HT-29 (cell line): ENCODE measurements at places on chromosomes 13 and 19.

GRCh38 chr19:10417541-10418234 lies 2.6 kb upstream of the PDE4A start:
- no peak for DNase-seq

DNA sequence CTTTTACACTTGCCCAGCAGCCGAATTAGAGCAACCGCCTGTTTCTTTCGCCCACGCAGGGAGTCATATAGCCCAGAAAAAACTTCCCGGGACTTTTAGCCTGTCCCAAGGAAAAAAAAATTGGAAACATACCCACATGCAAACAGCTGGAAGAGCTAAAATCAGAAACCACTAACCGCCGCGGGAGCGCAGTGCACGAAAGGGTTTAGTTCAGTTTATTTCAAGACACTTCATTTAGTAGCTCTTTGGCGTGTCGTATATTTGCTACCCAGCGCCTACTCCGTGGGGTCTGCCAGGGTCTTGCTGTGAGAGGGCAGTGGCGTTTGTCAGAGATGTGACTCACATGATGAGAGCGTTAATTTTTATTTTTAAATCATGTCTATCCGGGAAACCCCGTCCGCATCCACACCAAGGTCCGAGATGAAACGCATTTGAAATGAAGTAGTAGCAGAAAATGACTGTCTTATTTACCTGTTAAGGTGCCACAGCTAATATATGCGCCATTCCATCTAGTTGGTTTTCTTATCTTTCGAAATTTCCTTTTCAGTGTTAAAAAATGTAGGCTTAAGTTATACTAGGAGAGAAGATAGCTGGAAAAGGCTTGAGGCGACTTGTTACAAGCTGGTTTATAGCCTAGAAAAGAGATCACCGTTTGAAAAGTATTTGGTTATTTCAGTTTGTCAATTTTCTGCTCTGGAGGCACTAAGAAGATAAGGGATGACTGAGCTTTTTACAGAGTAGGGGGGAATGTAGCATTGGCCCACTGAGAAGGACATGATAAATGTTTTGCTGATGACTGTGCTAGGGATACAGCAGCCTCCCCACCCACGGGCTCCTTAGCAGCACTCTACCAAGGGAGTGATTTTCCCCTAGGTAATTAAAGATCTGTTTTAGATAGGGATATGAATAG lies 1.7 kb downstream of the KLF5 start:
- peak; percentile 90 for DNase-seq

- no peak for DNase-seq
These were observed 177.3 kb upstream of the SGCG start for GRCh38 chr13:23003446-23003845.

DNA sequence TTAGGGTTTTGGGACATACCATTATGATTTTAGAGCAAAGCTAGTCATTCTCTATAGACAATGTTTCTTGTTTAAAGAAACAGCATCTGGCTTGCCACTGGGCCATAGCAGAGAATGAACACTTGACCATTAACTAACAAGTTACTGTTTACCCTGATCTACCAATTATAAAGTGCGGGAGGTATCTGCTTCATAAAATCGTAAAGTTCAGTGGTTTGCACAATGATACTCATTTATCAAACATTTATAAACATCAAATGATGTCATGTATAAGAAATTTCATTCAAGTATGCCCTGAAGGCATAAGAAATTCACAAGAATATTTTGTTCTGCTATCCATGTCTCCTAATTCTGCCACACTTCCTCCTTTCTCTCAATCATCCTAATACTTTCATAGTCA lies 139.2 kb downstream of the PCDH20 start:
- no peak for DNase-seq

DNA sequence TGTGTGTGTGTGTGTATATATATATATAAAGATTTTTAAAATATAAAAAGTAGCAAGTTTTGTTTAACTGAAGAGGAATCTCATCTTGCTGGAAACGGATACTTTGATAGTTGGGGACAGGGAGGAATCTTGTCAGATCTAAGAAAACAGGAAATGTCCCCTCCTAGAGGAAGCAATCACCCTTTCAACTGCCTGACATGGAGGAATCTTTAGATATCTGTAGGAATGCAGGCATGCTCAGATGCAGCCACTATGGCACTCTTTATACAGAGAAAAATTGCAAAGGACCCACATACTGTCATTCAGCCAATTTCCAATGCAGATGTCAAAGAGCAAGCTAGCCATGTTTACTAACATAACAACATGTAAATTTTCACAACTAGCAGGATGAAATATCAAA lies 38.8 kb downstream of the ZNF611 start:
- no peak for DNase-seq

DNA sequence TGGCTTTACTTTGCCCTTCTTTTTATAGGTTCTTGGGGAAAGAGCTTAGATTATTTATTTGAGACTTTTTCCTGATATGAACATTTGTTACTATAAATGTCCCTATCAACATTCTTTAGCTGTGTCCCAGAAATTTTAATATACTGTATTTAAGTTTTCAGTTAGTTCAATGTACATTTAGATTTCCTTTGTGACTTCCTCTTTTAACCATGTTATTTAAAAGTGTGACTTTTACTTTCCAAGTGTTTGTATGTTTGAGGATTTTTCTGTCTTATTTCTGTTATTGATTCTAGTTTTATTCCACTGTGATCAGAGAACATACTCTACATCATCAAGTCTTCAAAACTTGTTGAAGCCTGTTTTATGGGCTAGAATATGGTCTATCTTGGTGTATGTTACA lies 72.7 kb upstream of the SPRY2 start:
- DNase-seq, result no peak

DNA sequence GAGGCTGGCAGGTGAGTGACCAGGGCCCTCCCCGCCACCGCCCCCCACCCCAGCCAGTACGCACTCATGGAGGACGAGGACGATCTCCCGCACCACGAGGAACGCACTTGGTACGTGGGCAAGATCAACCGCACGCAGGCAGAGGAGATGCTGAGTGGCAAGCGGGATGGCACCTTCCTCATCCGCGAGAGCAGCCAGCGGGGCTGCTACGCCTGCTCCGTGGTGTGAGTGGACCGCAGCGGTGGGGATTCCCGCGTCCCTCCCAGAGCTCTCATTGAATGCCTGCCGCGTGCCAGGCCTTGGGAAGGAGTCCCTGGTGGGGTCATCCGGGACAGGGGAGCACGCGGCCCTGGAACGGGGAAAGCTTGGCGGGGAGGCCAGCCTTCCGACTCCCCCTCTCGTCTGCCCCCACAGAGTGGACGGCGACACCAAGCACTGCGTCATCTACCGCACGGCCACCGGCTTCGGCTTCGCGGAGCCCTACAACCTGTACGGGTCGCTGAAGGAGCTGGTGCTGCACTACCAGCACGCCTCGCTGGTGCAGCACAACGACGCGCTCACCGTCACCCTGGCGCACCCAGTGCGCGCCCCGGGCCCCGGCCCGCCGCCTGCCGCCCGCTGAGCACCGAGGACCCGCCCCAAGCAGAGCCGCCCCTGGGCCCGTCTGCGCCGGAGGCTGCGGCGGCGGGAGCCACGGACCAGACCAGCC lies 4.8 kb upstream of the IFI30 start:
- DNase-seq, result no peak

GRCh38 chr19:48890551-48890950 lies 8.0 kb downstream of the TULP2 start:
- DNase-seq, result no peak

- no peak for DNase-seq
These were observed 33.3 kb upstream of the ALOX5AP start for GRCh38 chr13:30702006-30702405.

DNA sequence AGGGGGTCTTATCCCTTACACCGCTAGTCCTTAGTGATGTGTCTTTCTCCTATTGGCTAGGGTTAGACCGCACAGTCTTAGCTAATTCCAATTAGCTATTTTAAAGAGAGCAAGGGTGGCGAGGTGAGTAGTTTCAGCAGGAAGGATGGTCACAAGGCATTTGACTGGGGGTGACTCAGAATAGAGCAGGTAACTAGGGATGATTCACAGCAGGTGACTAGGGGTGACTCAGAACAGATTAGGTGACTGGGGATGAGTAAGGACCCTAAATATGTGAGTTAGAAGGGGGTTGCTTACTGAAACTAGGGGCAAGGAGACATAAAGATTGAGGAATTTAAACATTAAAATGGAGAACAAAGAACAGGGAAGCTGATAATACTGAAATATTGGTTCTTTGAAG lies 64.3 kb downstream of the ZNF66 start:
- DNase-seq, result no peak

- no peak for DNase-seq
These were observed 43.4 kb upstream of the PDCD5 start for GRCh38 chr19:32537580-32537979.

- DNase-seq, result no peak
These were observed 18.5 kb upstream of the POP4 start for GRCh38 chr19:29587518-29587986.

DNA sequence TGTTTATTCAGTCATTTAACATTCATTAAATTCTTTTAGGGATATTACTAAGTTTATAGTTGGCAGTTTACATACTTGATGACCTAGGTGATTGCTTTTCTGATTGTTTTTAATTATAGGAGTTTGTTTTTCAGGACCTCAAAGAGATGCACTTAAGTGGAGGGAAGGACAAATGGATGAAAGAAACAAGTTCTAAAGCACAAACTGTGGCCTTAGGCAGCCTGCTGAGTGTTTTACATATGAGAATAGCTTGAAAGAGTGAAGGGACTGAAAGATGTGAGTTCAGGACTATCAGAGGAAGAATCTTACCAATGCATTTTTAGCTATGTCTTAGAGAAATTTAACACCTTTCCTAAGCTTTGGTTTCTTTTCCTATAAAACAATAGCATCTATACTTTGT lies 402.6 kb downstream of the KLF12 start:
- DNase-seq, result no peak

DNA sequence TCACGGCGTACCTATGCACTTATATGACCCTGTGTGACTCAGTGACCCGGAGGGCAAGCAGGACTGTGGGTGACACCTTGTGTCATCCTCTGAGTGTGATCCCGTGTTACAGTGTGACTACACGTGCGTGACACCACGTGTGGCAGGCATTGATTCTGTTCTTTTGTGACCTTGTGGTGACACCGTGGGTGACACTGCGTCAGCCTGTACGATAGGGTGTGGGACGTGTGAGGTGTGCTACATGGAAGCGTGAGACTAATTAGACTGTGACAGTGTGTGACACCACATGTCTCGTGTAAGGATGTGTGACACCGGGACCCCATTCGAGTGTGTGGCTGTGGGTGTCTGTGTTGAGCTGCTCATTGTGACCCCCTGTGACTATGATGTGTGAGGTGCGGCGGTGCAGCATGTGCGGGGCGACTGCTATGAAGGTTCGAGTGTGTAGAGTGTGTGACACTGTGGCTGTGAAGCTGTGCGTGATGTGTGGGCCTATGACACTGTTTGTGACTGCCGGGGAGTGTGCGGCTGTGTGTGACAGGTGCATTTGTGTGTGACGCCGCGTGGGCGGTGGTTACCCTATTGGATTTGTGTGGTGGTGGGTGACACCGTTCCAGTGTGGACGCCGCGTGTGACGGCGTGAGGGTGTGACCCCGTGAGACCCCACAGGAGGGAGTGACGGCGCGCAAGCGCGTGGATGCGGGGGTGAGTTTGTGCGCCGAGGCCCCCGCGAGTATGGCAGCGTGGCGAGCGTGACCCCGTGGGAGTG lies 399 bp upstream of the SPTBN4 start:
- no peak for DNase-seq

GRCh38 chr19:17305517-17306284 lies at the start of gene MRPL34:
Gene MRPL34, plus strand, starts transcription at chr19:17305872. Its CDS starts 21 bp downstream, at chr19:17305893.
- peak; percentile 97 for DNase-seq

- DNase-seq, result peak; percentile 43
These were observed 53.8 kb downstream of the EPS15L1 start for GRCh38 chr19:16417660-16418596.

DNA sequence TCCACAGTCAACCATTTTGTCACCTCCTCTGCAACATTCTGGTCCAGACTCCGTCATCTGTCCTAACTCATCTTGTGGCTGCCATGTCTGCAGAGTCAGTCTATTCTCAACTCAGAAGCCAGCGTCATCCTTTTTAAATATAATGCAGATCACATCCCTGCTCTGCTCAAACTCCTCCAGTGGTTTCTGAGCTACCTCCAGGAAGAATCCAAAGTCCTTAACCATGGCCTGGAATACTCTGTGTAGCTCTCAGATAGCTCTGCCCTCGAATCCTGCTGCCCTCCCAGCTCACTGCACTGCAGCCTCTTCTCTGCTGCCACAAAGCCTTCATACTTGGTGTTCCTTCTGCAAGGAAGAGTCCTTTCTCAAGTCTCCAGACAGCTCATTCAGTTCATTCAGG lies 190.8 kb downstream of the FOXO1 start:
- DNase-seq, result no peak

GRCh38 chr13:113539176-113539575 lies 45.4 kb upstream of the TFDP1 start:
- no peak for DNase-seq

GRCh38 chr13:79445968-79446645 lies 34.8 kb upstream of the NDFIP2 start:
- DNase-seq, result peak; percentile 27

DNA sequence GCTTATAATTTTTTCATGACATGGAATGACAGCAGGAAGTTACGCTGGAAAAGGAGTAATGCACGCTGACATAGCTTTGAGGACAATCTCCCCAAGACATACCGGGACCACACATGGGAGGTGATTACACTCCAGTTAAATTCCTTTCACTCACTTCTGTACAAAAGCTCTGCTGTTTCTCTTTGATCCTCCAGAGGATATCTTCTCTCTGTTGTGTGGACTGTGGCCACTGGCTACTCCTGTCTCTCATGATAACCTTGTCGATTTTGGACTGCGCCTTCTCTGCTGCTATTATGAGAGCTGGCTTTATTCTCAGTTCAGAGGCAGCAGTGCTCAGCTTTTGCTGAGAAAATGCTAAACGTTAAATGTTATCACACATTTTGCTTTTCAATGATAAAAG lies 464.6 kb downstream of the FGF9 start:
- DNase-seq, result no peak

DNA sequence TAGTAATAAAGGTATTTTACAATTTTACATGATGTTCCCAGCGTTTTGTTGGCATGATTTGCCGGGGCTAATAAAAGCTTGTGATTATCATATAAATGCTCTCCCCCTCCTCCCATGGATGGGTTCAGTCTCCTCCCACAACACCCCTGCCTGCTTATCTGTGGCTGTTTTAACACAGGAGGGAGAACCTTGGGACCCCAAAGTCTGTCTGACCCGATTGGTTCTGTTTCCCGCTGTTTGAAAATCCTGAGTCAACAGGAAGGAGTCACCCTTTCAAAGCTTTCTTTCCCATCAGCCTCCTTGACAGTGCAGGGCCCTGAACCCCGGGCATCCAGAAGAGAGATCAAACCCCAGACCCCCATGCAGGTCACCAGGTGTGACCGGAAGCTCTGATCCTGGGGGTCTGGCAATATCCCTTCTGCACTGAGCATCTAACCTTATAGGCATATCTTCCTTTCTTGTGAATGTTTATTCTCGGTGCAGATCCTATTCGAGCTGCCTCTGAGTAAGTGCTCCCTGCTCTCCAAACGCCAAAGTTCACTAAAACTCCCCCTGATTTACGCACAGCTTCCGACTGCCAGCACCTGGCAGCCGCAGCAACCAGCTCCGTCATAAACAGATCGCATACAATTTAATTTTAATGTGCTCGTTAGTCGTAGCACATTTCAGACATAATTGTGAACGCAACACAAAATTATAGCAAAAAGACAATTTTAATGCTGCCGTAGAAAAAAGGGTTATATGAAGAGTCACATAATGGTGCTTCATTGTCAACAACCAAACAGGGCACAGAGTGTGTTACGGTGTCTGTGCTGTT lies 74.8 kb downstream of the TSHZ3 start:
- no peak for DNase-seq

GRCh38 chr13:111187960-111188541 lies 72.9 kb downstream of the ARHGEF7 start:
- peak; percentile 44 for DNase-seq

- no peak for DNase-seq
These were observed 16.2 kb downstream of the DPY19L3 start for GRCh38 chr19:32421589-32422361.
